ENCODE measurements at places on chromosomes 6 and 20.

GRCh38 chr20:48340883-48341281, 486.9 kb downstream of the PREX1 start:
- no peak for DNase-seq

DNA sequence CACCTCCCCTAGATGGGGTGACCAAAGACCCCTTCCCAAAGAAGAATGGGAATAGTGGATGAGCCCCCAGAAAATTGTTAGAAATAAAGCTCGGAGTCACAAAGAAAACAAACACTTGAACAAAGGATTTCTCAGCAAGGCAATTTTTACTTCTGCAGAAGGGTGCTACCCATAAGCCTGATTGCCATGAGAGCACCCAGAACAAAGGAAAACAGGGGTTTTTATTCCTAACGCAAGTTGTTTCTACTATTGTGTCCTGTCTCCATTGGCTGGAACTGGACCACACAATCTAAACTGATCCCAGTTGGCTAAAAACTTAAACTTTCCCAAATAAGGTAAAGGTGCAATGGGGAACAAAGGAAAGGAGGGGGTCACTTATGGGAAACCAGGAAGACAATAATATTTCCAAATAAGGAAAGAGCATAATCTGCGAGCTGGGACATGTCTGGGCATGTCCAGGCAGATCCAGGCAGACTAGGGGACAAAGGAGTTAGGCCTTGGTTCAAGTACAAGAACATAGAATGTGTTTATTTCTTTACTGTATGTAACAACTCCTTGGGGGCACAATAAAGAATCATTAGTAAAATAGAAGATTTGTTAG, 20.0 kb downstream of the HLA-B start:
- no peak for DNase-seq

- no peak for DNase-seq
These were observed 92.1 kb downstream of the RNF217 start for GRCh38 chr6:125054331-125054730.

DNA sequence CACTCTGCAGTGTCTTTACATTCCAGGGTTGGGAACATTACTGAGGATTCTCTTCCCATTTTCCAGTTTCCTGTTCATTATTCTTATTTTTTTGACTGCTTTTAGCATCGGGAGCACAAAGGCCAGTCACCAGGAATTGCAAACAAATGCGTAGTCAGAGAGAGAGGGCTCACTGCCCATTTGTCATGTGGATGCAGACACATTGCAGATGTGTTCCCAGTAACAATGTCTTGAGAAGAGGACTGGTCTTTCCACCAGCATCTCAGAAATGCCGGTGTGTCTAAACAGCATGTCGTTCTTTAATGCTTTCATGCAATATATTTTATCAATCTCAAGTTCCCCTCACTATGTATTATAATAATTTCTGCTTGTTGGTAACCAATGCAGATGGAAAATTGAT, 952 bp upstream of the TAAR6 start:
- DNase-seq, result no peak
